Stimulated activated CD8-positive, alpha-beta memory T cell treated with anti-CD3 and anti-CD28 coated beads, Interleukin-7, amount 100 ng/mL, for 24 hours (primary cell): ENCODE measurements at places on chromosomes 11 and 22.

- DNase-seq = no peak
Observed at GRCh38 chr11:12273618-12273995, 103.8 kb upstream of the PARVA start.

DNA sequence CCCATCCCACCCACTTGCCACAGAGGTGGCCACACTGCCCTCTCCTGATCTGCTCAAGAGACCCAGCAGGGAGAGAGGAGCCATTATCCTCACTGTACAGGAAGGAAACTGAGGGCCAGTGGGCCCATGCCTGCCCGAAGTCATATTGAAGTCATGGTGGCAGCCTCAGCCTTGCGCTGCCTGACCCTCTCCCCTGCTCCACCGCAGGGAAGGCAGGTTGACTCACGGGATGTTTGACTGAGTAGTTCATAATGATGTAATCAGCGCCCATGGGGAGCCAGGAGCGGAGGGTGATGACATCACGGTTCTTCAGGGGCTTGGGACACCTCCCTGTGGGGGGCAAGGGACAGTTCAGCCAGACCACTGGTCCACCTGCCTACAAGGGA, 6.1 kb upstream of the ARAP1 start:
- no peak for DNase-seq

DNA sequence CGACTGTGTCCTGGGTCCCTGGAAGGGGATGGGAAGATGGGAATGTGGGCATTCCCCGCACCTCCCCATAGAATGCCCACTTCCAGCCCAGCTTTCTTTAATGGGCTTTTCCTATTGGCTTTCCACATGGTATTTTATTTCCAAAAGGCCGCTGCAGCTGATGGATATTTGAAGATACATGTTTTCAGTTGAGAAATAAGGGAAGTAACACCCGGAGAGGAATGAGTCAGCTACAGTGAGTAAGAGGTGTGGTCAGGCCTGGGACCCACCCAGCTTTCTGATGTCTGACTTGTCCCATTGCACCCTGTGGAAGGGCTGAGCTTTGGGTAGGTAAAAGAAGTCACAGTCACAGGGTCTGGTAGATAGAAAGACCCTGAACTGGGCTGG, 476.9 kb downstream of the MIAT start:
- no peak for DNase-seq

DNA sequence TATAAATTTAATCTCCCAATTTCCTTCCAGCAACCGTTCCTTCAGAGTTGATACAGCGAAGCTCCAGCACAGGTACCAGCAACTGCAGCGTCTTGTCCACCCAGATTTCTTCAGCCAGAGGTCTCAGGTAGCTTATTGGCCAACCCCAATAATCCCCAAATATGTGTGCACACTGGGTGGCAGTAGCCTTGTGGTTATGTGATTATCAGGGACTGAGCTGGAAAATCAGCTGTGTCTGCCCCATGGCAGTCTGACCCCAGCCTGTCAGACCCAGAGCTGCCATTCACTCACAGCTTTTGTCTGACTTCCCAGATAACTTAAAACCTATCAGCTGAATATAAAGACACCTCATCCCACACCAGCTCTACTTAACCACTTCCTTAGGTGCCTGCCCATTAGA, 2.0 kb downstream of the HSCB start:
- no peak for DNase-seq

DNA sequence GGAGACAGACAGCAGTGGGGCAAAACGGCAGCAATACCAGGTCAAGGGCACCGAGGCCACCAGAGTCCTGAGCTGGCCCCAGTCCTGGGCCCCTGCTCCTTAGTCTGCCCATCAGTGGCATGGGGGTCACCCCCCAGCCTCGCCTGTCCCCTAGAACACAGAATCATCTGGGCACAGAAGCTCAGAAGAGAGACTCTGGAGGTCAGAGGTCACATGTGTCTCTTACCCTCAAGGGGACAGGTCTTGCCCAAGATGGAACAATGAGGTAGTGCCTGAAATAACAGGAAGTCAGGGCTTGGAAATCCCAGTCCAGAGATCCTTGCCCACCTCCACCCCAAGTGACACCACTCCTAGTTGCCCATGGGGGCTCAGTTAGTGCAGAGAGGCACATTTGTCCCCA, 20.6 kb downstream of the PDE2A start:
- no peak for DNase-seq

DNA sequence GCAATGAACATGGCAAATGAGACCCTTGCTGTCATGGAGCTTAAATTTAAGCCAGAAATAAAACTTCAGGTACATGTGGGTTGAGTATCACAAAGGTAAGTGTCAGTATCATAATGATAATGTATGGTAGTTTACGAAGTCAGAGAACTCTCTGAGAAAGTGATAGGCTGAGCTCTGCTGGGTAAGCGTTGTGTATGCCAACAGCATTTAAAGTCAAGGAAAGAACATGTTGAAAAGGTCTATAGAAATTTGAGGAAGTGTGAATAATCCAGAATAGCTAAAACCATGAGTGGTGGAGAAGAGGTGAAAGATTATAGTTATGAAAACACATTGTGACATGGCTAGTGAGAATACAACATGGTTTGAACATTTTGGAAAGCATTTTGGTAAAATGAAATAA, 17.4 kb upstream of the CTSC start:
- no peak for DNase-seq

DNA sequence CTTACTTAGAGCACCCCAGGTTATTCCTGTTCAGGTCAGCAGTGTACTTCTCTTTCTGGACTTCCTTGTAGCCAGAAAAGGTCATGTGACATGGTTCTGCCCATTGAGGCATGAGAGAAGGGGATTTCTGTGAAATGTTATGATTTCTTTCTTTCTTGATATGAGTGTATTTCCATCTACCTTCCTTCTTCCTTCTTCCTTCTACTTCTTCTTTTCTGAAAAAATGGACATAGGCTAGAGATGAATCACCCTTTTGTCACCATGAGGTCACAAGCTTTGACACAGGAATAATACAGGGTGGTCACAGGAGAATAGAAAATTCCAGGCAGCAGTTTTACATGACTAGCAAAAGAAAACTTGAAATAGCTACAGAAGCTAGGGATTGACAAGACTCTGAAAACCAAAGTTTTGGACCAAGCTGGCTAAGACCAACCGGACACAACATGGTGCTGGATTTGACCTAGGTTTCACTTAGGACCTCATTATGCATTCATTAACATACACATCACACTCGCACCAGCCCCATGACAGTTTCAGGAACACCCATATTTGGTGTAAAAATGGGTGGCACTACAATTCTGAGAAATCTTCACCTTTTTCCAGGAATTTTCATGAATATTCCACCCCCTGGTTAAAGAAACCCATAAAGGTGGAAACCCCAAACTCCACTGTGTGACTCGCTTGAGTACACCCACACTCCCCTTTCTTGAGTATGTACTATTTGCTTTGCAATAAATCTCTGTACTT, 21.2 kb upstream of the MAP6 start:
- no peak for DNase-seq

DNA sequence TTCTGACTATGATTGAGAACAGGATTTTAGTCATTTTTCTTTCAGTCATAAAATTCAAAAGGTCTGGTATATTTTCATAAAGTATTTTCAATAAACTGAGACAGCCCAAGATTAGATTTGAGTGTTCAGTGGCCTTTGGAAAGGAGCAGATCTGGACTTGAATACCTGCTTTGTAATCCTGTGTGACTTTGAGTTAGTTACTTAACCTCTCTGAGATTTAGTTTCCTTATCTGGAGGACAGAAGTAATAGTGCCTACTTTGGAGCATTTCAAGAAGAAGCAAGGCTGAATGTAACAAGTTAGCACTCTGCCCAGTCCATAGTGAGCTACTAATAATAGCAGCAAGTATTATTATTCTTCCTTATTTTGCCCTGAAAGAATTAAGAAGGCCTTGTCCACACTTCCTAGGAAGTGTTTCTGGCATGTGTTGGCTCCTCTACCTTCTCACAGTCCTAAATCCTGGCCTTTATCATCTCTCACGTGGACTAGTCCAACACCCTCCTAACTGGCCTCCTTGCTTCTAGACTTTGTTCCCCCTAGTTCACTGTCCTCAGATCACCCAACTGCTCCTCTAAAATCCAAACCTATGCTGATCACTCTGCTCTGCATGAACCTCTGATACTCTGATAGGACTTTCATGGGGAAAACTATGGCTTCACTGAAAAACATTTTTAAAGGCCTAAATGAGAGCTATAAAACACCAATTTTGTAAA, 115.8 kb downstream of the PLEKHA7 start:
- DNase-seq = no peak

- no peak for DNase-seq
Observed at GRCh38 chr11:62419943-62420342, 1.1 kb downstream of the SCGB1A1 start.

DNA sequence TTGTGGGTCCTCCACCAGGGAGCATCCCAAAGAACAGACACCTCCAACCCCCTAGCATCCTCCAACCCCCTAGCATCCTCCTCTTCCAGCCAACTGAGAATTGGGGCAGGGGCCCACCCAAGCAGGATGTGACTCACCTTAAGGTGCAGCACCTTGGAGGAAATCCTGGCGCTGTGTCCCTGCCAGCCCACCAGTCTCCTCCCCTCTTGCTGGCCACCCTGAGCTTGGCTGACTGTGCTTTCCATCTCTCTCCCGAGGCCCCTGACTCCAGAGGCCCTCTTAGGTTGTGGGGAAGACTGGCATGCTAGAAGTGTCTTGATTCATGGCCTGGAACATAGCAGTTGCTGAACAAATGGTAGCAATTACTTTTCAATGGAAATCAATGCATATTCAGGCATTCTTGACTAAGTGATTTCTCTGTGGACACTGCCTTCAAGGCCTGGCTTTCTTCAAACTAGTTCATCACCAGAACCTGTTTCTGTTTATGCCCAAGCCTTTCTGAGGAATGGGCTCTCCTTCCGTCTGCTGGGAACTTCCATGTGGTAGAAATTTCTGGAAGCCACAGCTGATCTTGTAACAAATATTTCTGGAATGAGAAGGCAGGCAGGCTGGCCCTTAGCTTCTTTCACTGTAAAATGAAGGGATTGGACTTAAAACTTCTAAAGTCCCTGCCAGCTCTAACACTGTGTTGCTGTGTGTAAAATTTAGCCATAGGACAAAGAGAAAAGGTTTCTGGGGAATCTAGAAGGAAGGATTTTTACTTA, 60.5 kb downstream of the CEP164 start:
- DNase-seq = no peak
